Stimulated activated CD4-positive, alpha-beta T cell treated with anti-CD3 and anti-CD28 coated beads, Interleukin-1b, Interleukin-23, amount 100 ng/mL, for 1 hour (primary cell): ENCODE measurements at places on chromosomes 11 and 22.

DNA sequence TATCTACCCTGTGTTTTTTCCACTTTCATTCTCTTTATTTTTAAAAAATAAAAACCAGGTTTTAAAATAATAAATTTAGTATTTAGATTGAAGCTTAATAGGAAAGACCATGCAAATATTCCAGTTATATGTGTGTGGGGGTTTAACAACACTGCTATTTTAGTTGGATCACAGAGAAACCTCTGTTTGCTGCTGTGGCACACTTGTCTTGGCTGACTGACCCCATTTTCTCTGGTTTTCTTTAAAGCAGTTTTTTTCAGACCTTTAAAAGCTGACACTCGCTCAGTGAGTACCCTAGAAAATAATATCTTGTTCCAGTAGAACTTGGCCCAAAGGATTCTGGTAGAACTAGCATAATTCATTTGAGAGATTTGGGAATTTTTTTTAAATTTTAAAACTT lies 31.6 kb downstream of the ACER3 start:
- DNase-seq, result no peak

DNA sequence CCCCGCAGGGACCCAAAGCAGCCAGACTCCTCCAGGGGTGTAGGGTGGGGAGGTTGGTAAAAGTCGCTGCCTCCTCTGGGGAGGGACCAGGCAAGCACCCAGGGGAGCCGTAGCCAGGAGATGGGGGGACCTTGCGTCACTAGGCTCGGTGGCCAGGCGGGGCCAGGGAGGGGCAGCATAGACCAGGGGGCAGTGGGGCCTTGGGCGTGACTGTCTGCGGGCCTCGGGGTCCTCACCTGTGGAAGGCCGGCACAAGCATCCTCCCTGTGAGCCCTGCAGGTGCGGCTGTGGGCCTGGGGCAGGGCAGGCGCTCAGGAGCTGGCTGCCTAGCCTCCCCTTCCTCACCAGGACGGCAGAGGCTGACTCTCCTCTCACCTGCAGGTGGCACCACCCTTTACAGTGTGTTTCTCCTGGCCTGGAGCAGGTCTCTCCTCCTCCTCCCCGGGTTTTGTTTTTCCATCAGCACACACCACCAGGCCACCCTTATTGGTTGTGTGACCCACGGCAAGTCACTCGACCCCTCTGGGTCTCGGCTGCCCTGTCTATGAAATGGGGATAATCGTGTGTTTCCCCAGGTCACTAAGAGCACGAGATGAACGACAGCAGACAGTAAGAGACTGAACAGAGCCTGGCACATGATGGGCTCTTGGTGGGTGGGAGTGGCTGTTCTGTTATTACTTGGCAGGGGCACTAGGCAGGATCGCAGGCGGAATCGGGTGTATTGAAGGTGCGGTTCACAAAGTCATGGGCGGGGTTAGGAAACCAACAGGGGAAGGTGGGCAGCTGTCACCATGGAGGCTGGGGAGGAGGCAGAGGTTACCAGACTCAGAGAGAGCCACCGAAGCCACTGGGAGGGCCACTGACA lies 52.7 kb downstream of the FLRT1 start:
- DNase-seq, result no peak

- no peak for DNase-seq
Observed at GRCh38 chr11:31845331-31845730, 34.2 kb upstream of the PAX6 start.

GRCh38 chr11:120425527-120425926 lies 86.0 kb upstream of the GRIK4 start:
- DNase-seq, result no peak

DNA sequence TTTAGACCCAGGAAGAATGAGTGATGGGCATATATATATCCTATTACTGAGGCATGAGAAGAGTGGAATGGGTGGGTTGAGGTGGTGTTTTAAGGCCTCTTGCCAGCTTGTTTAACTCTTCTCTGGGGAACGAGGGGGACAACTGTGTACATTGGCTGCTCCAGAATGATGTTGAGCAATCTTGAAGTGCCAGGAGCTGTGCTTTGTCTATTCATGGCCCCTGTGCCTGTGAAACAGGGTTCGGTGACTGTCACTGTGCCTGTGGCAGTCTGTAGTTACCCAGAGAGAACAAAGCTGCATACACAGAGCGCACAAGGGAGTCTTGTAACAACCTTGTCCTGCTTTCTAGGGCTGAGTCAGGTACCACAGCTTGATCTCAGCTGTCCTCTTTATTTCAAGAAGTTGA lies 11.7 kb downstream of the LIMK2 start:
- DNase-seq, result no peak

- no peak for DNase-seq
Observed at GRCh38 chr11:60345489-60345888, 18.4 kb downstream of the MS4A6E start.

- no peak for DNase-seq
Observed at GRCh38 chr11:79019975-79020374, 420.9 kb downstream of the TENM4 start.

GRCh38 chr22:49349181-49349835 lies 478.4 kb downstream of the BRD1 start:
- DNase-seq, result no peak

DNA sequence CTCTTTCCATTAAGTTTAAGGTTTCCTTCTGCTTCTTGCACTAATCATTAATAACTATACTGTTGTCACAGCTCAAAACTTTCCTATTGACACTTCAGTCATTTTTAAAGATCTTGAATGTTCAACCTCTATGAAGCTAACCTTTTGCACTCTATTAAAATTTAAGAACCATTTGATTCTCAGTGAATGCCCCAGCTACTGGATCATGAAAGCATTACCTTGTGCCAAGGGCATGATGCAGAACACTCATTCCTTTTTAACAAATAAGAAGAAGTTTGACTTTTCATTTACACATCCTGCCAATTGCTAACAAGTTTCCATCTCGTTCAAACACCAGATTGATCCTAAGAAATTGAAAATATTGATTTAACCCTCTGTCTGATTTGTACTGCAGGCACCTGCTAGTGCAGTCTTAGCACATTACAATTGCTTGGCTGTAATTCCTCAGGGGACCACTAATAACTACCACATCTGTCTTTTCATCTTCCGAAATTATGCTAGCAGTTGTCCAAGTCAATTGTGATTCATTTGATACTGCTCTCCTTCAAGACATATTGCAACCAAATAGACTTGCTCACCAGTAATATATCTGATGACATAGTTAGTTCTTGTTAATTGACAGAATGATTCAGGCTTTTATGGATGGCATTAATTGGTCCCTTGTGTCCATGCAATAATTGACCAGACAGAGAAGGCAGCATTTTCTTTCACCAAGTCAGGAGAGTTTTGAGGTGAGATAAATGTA lies 158.4 kb downstream of the TEAD1 start:
- DNase-seq, result no peak

DNA sequence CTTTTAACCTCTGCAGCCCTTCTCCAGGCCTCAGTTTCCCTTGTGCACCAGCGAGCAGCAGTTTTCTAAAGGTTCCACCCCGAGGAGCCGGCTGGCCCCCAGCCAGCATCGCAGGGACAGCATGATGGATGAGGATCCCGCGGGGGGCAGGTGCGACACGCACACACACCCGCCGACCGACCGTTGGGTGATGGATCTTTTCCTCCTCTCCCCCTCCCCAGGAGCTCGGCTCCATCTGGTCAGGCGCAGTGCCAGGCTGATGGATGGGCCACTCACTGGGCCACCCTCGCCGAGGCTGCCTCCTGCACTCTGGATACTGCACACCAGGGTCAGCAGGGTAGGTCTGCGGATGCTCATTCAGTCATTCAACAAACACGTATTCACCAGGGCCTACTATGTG lies 12.8 kb upstream of the CABP7 start:
- no peak for DNase-seq
